H1 (cell line): ENCODE measurements at places on chromosomes 2 and 18.

- DNase-seq = no peak
Observed at GRCh38 chr2:78861546-78861945, 164.0 kb upstream of the REG3G start.

DNA sequence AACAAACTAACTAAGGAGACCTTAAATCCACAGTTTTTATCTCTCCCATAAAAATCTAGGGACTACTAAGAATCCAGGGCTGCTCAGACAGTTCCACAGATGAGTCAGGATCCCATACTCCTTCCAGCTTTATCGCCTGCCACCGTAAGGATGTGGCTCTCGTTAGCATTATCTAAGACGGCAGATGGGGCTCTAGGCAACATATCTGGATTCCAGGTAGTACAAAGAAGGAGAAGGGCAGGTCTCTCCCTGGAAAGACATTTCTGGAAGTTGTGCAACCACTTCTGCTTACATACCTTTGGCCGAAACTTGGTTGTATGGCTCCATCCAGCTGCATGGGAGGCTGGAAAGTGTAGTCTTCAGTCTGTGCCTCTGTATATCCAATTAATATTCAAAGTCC, 149.4 kb downstream of the SP3 start:
- no peak for DNase-seq

DNA sequence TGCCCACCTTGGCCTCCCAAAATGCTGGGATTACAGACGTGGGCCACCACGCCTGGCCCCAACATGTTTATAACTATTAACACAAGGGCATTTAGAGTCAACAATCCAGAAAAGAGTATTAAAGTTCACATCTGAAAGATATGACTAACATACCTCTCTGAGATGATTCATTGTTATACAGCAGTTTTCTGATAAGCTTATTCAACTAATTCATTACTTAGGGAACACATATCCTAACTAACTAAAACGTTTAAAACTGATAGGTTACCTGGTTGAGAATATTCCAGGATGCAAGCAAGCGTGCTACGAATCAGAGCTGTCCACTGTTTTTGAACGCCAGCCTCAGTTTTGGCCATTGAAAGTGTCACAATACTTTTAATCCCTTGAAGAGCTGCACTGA, 34.0 kb upstream of the STRN start:
- DNase-seq = no peak

GRCh38 chr18:79260510-79260909, 135.2 kb upstream of the NFATC1 start:
- no peak for DNase-seq

DNA sequence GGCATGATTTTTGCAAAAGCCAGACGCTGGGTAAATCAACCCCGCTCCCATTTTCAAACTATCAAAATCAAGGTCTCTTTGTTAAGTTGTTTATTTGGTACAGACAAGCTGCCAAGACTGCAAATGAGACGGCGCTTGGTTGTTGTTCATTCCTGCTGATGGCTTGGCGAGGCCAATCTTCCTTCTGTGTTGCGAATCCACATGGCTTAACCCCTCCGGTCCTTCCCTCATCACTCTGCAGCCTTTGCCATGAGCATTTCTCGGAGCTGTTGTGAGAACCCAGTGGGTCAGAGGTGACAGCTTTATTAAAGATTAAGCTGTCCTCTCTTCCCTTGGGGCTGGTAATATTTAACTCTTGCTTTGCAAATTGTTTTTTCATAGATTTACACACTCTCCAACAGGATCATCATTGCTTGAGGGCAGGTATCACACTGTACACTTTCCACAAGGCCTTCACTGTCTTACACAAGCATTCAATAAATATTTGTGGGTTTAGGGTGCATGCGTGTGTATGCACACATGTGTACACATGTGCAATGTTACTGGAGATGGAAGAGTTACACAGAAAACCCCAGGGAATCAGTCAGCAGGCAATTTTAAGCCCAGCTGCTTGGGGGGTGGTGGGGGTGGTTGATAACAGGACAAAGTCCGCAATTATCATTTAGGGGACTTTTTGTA, 27.8 kb upstream of the KCNF1 start:
- no peak for DNase-seq

DNA sequence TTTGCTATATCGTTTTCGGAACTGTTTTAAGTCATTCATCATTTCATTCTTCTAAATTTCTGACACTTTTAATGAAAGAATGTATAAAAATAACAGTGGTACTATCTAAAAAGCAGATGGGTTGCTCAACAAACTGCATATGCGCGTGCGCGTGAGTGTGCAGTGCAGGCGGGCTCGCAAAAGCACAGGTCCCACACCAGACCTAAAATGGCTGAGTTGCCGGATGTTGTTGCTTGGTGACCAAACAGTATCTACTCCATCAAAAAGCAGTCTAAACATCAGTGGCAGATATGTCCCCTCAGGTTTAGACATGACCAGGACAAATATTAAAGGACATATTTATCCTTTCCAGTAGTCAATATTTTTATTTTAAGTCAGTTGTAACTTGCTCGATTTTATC, 5.1 kb downstream of the NOL4 start:
- DNase-seq = no peak

- no peak for DNase-seq
Observed at GRCh38 chr2:30456579-30456978, 9.5 kb downstream of the LCLAT1 start.

- DNase-seq = no peak
Observed at GRCh38 chr2:235485362-235485761, 8.5 kb upstream of the AGAP1 start.

DNA sequence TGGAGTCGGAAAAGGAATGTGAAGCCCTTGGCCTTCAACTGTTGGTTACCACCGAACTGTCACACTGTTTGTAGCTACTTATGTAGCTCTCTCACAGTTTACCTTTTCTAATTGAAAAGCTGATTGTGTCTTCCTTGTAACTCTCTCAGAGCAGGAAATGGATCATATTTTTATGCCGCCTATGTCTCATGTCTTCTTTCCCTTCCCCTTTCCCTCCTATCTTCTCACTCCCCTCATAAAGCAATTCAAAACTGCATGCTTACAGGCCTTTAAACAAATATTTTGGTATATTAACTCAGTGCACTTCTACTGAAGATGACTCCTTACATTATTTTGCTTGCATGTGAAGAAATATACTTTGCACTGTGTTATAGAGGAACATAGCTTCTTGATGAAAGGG, 6.0 kb downstream of the SLC39A10 start:
- no peak for DNase-seq

GRCh38 chr2:160257041-160257742, 57.1 kb upstream of the ITGB6 start:
- no peak for DNase-seq

DNA sequence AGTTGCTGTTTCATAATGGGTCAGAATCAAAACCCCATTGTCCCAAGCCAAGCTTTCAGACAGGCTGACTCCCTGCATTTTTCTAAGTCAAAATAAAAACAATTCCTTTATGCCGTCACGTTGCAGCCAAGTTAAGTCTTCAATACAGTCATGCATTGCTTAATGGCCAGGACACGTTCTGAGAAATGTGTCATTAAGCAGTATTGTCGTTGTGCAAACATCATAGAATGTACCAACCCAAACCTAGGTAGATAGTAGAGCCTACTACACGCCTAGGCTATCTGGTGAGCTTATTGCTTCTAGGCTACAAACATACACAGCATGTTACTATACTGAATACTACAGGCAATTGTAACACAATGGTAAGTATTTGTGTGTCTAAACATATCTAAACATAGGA, 160.4 kb upstream of the FOSL2 start:
- no peak for DNase-seq

DNA sequence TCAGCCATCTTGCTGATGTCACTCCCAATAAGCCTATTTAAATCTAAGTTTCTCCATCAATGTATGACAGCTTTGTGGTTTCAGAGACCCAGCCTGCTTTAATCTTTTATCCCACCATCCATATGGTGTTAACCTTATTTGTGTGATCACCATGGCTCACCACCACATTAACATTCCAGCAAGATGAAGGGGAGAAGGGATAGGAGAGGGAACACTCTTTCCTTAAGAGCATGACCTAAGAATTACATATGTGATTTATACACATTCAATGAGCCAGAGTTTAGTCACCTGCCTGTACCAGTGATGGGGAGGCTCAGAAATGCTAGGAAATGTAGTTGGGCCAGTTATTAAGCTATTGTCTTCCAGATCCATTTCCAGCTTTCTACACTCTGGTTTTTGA, 44.5 kb upstream of the CHN1 start:
- no peak for DNase-seq

- no peak for DNase-seq
Observed at GRCh38 chr2:19886261-19886660, 15.5 kb downstream of the TTC32 start.

DNA sequence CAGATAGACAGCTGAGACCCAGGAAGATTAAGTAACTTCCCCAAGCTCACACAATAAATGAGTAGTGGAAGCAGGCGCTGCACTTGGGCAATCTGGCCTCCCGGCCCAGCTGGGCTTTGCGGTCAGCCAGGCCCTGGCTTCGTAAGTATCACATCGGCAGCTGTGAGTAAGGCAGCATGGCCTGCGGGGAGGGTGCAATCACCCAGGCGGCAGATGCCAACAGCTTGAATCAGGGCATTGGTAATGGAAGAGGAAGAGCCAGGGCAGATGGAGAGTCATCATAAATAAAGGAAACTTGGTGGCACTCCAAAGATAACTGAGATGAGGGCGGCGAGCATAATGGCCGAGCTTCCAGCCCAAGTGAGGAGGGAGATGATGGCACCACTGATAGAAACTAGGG, 217.9 kb upstream of the PID1 start:
- no peak for DNase-seq

DNA sequence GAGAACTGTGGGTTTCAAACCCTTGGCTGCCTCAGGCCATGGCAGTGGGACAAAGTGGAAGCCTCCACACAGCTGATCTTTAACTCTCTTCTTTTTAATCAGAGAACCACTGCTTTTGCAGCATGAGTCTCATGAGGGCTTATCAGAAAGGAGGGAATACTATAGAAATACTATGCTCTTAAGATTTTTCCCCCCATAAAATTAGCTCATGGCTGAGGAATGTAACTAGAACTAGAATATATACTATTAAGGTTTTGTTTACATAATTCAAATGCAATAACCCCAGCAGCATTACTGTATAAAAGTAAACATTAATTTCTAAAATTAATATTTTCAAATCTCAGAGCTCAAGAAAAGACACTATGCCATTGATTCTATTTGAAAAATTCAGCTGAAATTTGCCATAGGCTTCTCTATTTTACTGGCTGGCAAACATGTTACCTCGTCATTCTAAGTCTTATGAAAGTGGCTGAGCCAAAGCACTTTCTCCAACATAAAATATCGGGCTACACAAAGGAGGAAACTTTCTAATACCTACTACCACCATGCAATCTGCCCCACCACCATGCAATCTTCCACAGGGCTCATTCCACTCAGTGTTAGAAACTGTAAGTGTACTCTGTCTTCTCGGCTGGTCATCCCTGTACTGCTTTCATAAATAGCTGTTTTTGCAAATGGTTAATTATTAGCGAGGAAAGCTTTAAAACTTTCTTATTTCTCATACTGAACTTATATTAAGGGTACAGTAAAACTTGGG, 42.5 kb downstream of the WDR35 start:
- DNase-seq = no peak

DNA sequence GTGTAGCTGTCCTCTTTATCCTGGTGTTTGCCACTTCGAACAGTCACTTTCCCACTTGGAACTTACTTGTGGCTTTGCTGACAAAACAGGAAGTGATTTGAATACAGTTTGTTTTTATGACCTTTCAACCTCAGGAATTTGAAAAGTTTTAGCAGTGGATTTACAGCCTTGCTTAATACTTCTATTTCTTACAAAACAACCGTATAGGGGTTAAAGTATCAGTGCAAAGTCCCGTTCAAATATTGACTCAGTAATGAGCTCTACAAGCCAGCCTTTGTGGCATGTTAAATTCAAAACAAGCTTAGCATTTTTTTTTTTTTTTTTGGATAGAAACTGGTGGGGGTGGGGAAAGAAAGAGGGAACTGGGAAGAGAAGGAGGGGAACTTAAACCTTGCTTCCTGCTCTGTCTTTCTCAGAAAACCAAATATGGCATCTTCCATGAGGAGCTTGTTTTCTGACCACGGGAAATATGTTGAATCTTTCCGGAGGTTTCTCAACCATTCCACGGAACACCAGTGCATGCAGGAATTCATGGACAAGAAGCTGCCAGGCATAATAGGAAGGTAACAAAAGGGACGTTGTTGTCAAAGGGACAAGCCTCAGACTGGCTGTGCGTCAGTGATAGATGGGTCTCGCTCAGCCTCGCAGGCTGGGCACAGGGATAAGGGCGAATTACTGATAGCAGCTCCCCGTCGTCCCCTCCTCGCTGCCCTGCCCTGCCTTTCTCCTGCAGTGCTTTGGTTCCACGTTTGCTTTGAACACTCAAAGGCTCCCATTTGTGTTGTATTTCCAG, at the start of gene HNMT:
Gene HNMT (plus strand): TSS at position 408 of the 793 bp plus-strand sequence. CDS start 19 bp downstream, at position 427.
- no peak for DNase-seq

DNA sequence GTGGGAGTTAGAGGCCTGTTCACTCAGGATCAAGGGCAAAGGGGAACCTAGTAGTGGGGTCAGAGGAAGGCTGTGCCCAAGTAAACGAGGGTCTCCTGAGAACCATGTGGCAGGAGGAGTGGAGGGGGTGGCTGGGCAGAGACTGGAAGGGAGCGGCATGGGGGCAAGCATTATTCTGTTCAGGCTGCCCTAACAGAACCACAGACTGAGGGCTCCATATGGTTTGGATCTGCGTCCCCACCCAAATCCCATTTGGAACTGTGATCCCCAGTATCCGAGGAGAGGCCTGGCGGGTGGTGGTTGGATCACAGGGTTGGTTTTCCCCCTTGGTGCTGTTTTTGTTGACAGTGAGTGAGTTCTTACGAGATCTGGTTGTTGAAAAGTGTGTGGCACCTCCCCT, 287.0 kb downstream of the PHLPP1 start:
- DNase-seq = no peak

DNA sequence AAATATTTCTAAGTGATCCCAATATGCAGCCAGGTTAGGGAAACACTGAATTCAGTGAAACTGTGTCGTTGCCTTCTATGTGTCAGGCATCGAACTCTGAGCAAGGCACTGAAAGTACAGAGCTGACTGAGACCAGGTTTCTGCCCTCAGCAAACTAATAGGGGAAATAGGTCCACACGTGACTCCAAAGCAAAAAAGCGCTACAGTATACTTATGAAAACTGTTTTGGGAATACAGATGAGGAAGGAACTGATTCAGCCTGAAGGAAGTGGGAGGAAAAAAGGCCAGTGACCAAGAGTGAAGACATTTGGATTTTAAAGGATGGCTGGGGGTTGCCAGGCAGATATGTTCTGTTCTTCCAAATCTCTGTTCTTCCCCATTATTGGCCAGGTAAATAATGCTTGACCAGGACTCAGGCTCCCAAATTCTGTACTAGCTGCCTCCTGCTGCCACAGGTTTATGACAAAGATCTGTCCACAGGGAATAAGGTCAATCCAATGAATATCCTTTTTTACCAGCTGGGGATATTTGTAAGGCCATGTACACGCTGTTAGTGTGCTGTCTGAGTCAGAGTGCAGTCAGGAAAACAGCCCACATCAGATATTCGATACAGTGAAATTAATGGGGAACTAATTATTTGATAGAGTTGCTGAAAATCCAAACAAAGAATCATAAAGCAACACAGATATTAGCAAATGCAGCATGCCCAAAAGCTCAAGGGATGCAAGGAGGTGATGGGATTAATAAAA, 24.5 kb upstream of the INPP4A start:
- no peak for DNase-seq
